Thoracic aorta (tissue), 2 donors: ENCODE measurements at places on chromosomes 3 and 15. TPM values are rescaled to one million over a fixed set of nuclear protein-coding genes. Genes with fewer than 3 reads are reported as not detected.

DNA sequence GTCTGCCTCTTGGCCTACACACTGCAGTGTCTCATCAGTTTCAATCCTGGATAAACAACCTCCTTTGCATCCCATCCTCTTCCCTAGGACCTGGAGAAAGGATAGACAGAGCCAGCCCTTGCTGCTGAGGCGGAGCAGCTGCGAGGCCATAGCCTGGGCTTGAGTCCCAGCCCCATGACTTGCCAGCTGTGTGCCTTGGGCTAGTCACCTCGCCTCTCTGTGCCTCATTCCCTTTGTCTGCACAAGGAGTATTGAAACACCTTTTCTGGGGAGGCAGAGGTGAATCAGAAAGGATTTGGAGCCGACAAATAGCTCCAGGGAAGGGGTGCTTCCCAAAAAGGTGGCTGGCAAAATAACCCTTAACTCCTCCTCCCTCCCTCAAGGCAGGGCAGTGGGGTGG lies 65.0 kb upstream of the SLC6A1 start:
- DNase-seq = no peak

The SLC22A13 gene
- 0.99 TPM for total RNA-seq

The FETUB gene
- total RNA-seq = not detected

DNA sequence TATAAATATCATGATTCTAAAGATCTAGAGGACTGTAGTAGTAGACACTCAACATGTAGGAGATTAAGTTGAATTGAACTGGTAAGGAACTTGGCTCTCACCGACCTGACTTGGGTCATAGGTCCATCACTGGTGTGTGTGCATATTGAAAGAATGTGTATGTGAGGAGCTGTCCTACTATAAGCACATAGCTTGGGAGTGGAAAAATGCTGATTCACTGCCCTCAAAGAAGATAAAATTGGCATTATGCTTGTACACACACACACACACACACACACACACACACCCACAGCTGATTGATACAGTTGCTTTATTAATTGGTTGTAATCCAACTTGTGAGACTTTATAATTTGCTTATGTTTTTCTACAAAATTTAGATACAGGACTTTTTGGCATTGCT lies 411.0 kb upstream of the NR2F2 start:
- no peak for DNase-seq

The DNAH1 gene
- total RNA-seq = 21.0 TPM

GRCh38 chr15:51189669-51190385 lies 95.1 kb upstream of the TNFAIP8L3 start:
- no peak for DNase-seq

DNA sequence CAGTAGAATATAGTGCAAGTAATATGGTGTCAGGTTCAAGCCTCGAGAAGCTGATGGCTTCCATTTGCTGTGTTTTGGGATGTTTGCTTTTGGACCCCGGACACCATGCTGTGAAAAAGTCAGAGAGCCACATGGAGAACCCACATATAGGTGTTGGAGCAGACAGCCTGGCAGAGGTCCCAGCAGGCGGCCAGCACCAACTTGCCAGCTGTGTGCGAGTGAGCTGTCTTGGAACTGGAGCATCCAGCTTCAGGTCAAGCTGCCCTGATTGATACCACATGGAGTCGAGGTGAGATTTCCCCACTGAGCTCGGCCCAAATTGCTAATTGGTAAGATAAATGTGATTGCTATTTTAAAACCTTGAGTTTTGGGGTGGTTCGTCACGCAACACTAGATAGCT lies 185.7 kb upstream of the TBL1XR1 start:
- DNase-seq = no peak

GRCh38 chr3:183489455-183490210 lies 61.2 kb upstream of the MCF2L2 start:
- no peak for DNase-seq

DNA sequence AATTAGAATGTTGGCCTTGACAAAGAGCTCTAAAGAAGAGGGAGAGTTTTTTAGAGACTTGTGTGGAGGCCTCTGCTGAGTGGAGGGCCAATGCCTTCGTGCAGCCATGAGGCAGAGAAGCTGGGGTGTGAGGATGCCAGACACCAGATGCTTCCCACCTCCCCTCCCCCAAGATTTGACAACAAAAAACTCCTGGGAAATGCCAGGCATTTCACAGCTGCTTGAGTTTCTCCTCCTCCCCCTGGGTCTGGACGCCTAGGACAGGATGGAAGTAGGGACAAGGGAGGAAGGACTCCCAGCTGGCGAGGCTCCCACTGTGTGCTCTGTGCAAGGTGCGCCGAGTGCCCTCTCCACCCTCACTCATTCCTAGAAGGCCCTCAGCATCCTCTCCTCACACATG lies 20.1 kb downstream of the TGM4 start:
- no peak for DNase-seq

GRCh38 chr3:71486831-71487230 lies 96.7 kb downstream of the FOXP1 start:
- no peak for DNase-seq

- no peak for DNase-seq
These were observed 41.6 kb upstream of the CNOT10 start for GRCh38 chr3:32643354-32643753.

- no peak for DNase-seq
These were observed 910.0 kb upstream of the ROBO1 start for GRCh38 chr3:80677796-80678195.

The LEKR1 gene
- 4.2 TPM for total RNA-seq

DNA sequence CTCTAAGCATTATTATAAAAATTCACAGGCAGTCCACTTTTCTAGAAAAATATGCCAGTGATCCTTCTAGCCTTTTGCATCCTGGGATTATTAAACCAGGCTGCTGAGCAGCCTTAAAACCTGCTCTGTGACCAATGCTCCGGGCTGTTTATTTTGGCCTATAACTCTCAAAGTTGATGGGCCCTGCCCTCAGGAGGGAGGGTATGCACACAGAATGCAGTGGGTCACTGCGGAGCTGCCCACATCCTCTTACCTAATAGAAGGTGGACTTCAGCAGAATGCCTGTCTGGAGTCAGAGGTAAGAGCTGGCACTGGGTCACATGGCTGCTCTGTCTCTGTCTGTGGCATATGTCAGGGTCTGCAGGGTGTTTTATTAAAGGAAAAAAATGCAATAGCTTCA lies 26.0 kb downstream of the CPNE4 start:
- DNase-seq = no peak

The CFAP20DC gene
- total RNA-seq = not detected

The SLC9C1 gene
- not detected for total RNA-seq

The PTX3 gene
- total RNA-seq = 175 TPM
